ENCODE measurements at places on chromosomes 11 and 22.

DNA sequence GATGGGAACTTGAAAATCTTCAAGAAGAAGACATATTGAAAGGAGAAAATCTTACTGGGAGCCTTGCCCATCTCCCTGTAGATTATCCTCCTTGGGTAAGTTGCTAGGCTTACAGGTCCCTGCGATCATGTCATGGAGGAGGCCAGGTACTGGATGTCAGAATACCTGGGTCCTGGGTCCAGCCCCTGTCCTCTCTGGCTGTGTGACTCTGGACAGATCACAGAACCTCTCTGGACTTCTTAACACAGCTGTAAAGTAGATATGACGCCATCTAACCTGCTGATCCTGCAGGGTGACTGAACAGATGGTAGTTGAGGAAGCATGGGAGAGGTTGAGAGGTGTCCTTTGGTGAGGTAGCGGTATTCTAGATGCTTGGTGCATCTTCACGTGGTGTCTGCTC, 4.1 kb downstream of the TSKU start:
- DNase-seq, result no peak

GRCh38 chr22:41458161-41458728, 10.2 kb downstream of the PHF5A start:
- no peak for DNase-seq

DNA sequence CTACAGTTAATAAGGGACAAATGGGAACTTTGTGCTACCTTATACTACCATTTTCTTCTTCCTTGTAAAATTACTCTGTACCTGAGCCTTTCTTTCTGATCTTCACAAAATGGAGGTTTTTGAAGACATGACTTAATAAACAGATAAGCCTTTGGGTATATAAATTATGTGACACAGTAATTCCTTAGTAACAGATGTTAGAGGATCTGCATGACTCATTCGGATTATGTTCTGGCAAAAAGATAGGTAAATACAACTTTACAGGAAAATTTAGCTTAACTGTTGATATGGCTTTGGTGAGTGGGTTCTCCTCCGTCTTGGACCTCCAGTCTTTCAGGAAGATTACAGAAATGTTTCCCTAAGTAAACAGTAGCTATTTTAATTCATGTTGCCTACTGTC, 61.8 kb downstream of the BID start:
- no peak for DNase-seq

DNA sequence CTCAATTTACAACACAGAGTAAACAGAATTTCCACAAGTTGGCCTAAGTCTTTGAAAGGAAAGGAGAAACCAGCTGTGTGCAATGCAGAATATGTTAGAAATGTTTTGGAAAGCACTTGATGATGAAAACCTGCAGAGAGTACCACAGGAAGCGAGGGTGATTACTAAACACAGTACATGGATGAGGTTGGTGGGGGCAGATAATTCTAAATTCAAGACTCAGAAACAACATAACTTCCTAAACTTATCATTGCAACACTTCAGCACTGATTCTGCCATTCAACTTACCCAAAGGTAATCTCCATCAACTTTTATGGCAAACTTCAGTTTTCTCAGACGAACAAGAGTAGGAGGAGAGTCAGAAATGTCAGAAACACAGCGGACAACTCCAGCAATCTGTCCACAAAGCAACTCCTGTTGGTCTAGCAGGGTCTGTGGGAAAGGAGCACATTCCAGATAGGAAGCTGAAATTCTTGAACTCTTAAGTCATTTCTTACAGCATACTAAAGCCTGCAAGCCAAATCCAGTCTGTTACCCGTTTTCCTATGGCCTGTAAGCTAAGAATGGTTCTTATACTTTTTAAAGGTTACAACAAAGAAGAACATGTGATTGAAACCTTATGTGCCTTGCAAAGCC, 6.8 kb downstream of the HPS4 start:
- no peak for DNase-seq

- DNase-seq, result no peak
Measured at GRCh38 chr11:14423633-14424032, 64.7 kb upstream of the RRAS2 start.
